Inflammatory macrophage (primary cell): ENCODE measurements at places on chromosomes 13 and 19.

DNA sequence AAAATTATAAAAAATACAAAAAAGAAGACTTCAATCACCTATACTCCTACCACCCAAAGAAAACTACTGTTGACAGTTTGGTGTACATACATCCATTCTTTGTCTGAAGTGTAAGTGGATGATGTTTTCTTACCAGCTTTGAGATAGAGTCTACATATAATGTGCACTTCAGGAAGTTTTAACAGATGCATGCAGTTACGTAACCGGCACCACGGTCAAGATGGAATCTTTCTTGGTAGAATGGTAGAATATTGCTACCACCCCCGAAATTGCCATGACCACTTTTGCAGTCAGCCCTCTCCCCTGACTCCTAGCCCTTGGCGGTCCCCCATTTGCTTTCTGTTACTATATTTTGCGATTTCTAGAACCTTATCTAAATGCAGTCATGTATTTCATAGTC is 1.4 kb downstream of the CUL4A start:
- DNase-seq: no peak

- peak; percentile 79 for DNase-seq
Observed at GRCh38 chr19:15449620-15450527, at the start of gene WIZ. Gene WIZ, minus strand, starts transcription at chr19:15449956. Its CDS starts 1,649 bp downstream, at chr19:15448307.

DNA sequence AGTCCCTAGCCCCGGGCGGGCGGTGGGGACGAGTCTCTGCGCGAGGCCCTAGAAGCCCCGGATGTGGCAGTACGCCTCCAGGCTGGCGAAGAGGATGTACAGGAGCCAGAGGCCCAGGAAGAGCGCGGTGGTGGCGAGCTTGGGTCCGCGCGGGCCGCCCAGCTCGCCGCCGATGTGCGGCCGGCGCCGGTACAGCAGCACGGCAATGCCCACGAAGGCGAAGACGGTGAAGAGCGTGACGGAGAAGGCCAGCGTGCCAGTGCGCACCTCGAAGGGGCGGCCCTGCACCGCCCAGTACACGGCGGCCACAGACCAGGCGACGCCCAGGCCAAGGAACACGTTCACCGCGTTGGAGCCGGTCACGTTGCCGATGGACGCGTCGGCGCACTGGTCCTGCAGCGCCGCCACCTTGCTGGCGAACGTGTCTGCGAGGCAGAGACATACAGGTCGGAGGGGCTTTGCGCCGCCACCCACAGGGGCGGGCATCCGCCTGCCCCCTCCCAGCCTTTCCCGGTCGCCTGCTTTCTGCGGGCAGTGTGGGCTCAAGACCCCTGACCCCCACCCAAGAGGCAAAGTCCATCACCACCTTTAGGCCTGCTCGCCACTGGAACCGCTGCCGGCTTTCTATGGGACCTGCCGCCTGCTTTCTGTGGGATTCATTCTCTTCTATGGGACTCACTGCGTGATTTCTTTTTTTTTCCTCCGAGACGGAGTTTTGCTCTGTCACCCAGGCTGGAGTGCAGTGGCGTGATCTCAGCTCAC is 10.9 kb upstream of the MEIS3 start:
- peak; percentile 66 for DNase-seq

DNA sequence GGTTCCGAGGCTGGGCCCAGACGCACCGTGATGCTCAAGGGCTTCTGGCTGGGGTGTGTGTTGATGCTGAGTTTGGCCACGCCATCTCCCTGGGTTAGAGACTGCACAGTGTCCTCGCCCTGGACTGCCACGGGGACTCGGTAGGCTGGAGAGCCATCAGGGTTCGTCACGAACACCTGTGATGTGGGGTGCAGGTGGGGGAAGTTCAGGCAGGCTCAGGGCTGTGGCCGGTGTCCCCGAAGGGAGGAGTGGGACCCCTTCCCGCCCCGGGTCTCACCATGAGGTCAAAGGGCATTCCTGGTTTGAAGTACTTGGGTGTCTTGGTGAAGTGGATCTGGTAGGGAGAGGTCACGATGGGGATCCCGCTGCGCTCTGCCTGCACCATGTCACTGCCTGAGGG is 8.2 kb downstream of the C3 start:
- DNase-seq: no peak

DNA sequence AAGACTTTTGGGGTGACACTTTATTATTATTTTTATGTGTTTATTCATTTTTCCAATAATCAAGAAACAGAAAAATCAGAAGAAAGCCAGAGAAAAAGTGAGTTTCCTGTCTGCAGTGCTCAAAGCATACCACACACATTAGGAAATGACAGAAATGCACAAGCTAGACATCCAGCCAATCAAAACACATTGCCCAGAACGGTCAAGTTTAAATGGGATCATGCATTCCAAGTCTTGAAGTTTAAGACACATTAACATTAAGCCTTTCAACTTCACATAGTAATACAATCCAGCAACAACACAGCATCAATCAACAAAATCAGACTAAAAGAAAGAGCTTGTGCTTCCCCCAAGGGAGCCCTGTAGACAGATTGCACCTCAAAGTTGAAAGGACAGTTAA is 28.7 kb upstream of the MEDAG start:
- DNase-seq: no peak

DNA sequence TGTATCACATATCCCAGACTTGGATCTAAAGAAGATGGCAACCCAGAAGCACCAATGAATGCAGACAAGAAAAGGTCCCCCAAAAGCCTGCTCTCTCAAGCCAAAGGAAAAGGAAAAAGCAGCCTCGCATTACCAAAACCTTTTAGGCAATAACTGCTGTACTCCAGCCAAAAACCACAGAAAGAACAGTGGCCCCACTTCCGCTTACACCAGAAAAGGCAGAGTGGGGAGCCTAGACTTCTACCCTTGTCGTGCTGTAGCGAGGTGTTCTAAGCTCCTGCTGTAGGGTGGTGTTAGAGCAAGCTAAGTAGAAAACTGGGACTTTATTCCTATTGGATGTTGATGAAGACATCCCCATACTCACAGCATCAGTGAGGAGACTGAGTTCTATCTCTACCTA is 244.0 kb upstream of the RXFP2 start:
- DNase-seq: no peak

DNA sequence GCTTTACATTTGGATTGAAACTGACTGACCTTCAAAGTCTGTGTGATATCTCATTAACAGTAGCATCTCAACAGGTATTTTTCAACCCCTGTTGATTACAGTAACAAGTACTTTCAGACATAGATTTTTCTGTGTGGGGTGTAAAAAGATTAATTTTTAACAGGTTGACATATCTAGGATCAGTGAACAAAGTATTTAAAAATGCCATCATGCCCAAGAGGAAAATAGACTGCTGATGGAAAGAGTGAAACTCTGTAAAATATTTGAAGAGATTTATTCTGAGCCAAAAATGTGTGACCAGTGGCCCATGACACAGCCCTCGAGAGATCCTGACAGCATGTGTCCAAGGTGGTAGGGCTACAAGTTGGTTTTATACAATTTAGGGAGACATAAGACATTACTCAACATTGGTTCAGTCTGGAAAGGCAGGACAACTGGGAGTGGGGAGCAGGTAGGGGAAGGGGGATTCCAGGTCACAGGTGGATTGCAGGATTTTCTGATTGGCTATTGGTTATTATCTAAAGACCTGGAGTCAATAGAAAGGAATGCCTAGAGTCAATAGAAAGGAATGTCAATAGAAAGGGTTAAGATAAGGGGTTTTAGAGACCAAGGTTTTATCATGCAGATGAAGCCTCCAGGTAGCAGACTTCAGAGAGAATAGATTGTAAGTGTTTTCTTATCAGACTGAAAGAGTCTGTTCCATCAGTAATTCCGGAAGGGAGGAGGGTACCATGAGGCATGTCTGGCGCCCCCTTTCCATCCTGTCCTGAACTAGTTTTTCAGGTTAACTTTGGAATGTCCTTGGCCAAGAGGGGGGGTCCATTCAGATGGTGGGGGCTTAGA is 29.1 kb downstream of the TNFRSF19 start:
- no peak for DNase-seq

DNA sequence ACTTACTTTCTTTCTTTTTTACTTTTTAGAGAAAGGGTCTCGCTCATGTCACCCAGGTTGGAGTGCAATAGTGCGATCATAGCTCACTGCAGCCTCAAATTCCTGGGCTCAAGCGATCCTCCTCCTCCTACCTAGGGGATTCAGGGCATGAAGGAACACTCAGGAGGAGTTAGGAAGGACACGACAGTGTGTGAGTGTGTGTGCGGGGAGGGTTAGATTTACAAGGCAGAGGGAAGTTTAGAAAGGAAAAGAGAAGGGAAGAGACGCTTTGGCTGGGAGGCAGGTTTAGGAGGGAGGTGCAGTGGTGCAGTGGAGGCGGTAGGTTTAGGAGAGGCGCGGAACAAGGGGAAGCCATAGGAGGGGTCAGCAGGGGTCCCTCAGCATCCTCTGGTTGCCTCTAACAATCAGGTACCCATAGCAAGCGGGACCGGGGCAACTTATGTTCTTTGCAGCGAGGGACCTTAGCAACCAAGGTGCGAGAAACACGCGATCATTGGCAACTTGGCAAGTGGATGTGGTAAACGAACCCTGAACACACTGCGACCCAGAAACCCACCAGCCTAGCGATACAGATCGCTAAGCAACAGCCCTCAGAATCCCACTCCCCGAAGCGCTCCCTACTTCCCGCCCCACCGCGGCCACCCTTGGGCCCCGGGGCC is 501 bp downstream of the SIRT2 start:
- DNase-seq: no peak

- DNase-seq: no peak
Observed at GRCh38 chr19:4584670-4585460, 25.4 kb upstream of the SEMA6B start.

- DNase-seq: no peak
Observed at GRCh38 chr19:17824339-17824738, 3.0 kb upstream of the INSL3 start.

DNA sequence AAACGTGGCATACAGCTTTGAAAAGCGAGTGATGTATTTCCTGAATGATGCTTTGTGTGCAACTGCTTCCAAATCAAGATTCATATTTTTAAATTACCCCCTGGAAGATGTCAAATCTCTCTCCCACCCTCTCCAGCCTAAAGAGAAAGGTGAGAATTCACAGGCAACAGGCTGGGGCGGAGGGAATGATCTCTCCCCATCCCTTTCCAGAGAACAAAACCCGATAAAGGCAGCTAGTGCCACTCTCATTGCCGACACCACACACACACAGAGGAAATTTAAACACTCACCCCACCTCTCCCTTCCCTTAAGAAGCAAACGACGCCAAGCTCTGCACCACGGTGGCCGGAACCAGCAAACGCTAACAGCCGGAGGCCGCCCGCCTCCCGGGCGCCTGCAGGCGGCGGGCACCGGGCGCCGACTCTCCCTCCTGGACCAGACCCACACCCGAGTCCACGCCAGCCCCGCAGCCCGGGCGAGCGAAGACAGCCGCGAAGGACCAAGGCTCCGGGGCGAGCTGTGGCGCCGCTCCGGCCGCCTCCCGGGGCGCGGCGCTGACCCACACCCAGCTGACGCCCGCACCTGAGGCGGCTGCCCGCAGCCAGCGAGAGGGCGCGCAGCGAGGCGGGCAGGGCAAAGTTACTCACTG is 477 bp downstream of the LNX2 start:
- peak; percentile 51 for DNase-seq

DNA sequence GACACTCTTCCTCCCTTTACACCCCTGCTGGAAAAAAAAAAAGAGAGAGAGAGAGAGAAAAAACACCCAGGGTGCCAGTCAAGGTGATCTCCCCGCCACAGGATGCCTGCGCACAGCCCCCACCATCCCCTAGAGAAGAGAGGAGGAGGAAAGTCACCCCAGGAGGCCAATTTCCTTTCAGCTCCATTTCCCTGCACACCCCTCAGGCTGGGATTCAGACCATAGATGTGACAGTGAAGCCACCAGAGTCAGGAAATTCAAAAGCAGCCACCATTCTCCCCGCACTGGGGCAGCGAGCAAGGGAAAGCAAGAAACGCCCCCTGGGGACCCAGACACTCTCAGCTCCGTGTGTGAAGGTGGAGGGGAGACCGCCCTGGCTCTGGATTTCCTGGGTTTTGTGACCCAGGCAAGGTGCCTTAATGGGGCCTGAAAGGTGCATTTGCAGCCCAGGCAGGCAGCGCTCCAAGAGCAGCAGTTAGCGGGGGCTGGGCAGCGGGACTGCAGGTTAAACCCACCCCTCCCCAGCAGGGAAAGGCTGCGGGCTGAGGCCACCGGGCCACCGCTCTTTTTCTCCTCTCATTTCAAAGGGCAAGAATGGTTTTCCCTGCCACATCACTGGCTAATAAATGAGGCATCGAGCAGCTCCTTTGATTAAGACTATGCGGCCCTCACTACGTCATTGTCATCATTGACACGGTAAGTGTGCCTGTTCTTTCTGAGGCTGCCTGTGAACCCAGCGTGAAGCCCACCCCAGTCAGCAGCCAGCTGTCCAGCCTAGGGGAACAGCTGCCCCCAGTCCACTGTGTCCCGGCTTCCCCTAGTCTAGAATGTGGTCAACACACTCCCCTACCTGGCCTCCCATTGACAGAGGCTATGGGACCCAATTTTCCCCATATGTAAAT is 83.8 kb upstream of the TM9SF2 start:
- no peak for DNase-seq

DNA sequence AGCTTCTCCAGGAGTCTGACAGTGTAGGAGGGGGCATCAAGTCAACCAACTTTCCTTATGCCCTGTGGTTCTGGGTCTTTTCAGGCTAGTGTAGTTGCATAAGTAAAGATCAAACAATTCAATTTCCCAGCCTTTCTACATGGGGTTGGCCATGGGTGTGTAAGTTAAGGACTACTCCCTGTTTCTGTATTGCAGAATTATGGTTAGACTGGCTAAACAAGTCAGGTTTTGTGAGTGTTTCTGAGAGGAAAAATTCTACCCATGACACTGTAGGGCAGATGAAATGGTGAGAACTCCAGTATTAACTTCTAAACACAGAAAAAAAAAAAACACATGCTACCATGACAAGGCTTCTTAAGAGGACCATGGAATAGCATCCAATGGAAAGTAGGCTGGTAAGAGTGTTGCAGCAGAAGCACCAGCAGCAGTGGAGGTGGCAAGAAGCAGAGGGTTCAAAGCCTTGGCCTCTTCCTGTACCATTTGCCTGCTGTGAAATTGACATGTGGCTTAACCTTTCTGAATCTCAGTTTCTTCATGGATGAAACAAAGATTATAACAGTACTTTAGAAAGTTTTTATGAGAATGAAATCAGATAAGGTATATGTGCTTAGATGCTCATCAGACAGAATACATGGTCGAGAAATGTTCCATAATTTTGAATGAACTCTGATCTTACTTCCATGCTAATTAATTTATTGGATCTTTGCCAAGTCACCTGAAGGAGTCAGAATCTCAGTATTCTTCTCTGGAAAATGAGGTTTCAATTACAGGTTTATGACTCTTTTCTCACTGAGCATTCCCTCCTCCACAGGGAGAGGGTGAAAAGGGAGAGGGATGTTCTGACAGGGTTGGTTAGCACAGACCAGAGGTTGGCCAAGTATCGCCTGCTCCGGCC is 11.4 kb upstream of the SCEL start:
- DNase-seq: no peak

DNA sequence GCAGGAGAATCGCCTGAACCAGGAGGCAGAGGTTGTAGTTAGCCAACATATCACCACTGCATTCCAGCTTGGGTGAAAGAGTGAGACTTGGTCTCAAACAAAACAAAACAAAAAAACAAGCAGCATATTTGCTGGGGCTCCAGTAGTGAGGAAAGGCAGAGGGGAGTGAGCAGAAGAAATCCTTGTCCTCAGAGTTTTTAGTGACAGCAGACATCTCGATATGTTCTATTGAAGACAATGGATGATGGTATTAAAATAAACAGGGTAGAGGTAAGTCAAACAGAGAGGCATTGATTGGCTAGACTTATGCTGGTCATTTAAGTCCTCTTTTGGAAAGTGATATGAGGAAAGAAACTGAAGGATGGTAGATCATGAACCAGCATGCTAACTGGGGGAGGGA is 19.0 kb downstream of the NLRP7 start:
- peak; percentile 13 for DNase-seq

- no peak for DNase-seq
Observed at GRCh38 chr13:76889254-76889653, 3.0 kb upstream of the KCTD12 start.
